Coronary artery (tissue), 2 donors: ENCODE measurements at places on chromosomes 16 and 17.
A peak's percentile ranks its signal among the peaks of the same experiment; 100 is the strongest.

- DNase-seq: no peak
Measured at GRCh38 chr17:61136296-61136695, 263.3 kb upstream of the TBX2 start.

GRCh38 chr16:17225541-17225940, 245.2 kb downstream of the XYLT1 start:
- DNase-seq: no peak

- no peak for DNase-seq
Measured at GRCh38 chr16:82328881-82329469, 159.0 kb upstream of the MPHOSPH6 start.

DNA sequence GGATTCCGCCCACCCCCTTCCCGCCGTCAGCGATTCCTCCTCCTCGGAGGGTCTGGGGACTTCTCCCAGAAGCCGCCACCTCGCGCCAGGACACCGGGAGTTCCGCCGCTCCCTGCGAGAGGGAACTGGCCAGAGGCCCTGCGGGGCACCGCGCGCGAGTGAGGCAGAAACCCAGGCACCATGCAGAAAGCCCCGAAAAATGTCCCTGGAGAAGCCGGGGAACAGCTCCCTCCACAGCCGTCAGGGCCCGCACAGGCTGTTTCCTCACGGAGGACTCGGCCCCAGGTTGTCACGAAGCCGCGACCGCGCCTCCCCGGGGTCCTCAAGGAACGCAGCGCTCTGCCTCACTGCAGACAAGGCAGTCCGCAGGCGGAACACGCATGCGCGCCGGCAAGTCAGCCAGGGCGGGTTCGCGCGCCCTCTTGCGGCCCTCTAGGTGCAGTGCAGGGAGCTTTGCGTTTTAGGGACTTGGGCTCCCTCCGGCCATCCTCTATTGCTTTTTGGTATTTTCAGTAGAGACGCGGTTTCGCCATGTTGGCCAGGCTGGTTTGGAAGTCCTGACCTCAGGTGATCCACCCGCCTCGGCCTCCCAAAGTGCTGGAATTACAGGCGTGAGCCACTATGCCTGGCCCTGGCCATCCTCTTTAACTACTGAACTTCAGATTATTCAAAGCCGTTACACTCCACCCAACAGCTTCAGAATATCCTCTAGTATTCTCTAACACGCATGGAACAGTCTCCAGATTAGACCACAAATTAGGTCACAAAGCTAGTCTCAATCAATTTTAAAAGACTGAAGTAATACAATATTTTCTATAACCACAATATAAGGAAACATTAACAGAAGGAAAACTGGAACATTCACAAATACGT, 20.3 kb upstream of the ZNF287 start:
- DNase-seq: peak; percentile 92

- no peak for DNase-seq
Measured at GRCh38 chr16:81654346-81654745, 124.7 kb upstream of the PLCG2 start.

DNA sequence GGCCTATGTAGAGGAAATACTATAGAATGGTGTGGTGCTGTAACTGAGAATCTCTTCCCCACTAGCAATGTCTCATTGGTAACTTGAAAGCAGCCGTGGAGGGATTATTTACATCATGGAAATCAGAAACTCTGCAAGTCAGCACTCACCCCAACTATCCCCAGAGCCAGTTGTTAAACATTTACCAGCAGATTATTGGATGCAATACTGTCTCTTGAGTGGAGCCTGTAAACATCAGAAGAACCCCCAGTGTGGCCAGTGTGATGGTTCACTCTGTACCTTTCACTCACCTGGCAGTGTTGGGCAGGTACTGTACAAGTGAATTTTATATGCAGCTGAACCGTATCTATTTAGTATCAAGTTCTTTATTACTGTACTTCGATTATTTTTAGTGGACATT, 299.8 kb upstream of the SALL1 start:
- DNase-seq: no peak

- no peak for DNase-seq
Measured at GRCh38 chr17:37750292-37750691, 5.4 kb upstream of the HNF1B start.

GRCh38 chr16:27355610-27356009, 41.8 kb downstream of the IL4R start:
- DNase-seq: no peak

GRCh38 chr17:60315650-60316049, 76.3 kb downstream of the USP32 start:
- DNase-seq: no peak

DNA sequence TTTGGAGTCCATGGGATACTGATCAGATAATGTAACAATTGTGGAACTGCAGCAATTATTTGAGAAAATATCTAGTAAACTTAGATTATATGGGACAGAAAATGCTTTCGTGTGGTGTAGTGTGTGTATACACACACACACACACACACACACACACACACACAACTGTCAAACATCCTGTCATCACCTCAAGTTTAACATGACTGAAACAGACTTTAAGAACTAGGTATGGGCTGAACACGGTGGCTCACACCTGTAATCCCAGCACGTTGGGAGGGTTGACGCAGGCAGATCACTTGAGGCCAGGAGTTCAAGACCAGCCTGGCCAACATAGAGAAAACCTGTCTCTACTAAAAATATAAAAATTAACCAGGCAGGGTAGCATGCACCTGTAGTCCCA, 544 bp upstream of the EVI2A start:
- DNase-seq: no peak

DNA sequence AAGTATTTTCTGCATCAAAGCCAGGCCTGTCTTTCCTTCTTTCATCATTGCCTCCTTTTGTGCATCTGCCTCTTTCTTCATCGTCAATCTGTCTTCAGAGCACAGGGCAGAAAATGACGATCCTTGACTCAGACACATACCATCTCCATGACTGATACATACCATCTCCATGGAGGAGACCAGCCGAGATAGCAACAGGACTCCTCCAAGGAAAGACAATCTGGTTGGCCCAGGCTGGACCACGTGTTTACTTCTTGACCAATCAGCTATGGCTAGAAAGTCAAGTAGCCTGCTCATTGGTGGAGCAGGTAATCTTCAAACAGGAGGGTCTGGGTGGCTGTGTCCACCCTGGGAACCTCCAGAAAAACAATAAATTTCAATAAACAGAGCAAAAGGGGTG, 164.6 kb downstream of the CPPED1 start:
- peak; percentile 16 for DNase-seq

DNA sequence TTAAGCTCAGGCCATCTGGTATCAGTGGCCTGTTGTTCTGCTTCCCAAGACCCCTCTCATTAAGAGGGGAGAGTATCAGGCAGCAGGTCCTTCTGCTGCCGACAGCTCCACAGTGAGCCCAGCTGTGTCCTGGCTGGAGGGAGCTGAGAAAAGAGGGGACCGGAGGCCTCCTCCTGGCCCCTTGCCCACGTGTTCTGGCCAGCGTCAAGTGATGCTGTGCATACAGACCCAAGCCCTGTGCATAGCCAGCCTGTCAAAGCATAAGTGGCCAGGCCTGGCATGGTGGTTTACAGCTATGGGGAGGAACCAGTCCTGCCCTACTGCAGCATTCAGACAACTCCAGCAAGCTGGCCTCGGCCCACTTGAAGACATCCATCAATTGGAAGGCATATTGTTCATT, 48.0 kb downstream of the ABCC6 start:
- DNase-seq: no peak

DNA sequence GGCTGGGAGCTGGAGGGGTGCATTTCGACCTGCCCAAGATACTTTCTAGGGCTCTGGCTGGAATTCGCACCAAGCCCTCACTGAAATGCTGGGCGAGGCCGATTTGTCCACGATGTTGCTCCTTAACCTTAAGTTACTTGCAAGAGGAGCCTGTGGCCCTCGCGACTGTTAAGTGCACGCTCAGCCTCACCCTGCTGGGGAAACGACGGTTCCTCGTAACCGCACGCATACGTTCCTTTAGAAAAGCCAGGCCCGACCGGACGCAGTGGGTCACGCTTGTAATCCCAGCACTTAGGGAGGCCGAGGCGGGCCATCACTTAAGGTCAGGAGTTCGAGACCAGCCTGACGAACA, 607 bp upstream of the NCOR1 start:
- no peak for DNase-seq

GRCh38 chr16:57190136-57190535, 4.0 kb downstream of the RSPRY1 start:
- no peak for DNase-seq

- DNase-seq: no peak
Measured at GRCh38 chr17:64173646-64174045, 43.7 kb upstream of the ERN1 start.

GRCh38 chr16:14485121-14485551, 144.9 kb downstream of the PARN start:
- DNase-seq: no peak

DNA sequence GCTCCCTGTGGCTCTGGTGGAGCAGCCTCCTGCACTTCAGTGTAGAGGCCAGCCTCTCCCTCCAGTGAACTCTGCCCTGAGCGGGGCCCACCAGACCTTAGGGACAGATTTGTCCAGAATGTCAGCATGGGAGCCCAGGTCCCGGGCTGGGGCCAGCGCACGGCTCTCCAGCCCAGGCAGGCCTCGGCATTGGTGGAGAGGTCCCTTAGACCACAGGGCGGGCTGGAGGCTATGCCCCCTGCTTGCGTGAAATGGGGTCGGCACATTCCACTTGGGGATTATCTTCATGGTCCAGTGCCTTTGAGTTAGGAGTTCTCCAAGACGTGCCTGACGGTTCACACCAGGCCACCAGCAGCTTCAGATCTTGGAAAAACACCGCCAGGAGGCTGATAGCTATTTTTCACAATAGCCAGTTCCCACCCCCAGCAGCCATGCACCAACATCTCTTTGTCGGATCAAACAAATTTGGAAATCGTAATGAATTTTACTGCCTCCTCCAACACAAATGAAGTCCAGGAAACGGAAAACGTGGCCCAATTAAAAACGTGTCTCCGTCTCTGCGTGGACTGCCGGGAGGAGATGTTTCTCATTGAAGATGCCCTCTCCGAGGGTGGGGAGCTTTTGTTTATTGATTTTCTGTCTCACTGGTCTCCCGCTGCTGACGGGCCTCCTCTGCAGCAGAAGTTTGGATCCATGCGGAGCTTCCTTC, 110.0 kb upstream of the CIBAR2 start:
- no peak for DNase-seq

DNA sequence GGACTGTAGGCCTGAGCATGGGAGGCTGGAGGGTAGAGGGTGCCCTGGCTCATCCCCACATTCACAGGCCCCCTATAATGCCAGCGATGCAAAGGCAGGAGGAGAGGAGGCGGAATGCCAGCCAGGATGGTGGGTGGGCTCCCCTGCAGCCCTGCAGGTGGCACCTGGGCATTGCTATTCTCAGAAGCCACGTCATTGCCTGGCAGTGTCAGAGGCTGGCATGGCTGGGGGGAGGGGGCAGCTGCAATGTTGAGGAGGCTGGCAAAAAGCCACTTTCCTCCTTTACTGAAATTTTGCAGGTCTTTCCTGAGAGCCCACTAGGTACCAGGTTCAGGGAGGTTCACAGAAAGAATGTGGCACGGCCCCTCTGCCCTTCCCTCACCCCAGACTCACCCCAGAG, 36.2 kb downstream of the RAB11FIP4 start:
- no peak for DNase-seq

GRCh38 chr17:73647772-73648542, 3.7 kb upstream of the SDK2 start:
- peak; percentile 41 for DNase-seq

- DNase-seq: no peak
Measured at GRCh38 chr16:16144416-16144815, 78.9 kb downstream of the ABCC6 start.

DNA sequence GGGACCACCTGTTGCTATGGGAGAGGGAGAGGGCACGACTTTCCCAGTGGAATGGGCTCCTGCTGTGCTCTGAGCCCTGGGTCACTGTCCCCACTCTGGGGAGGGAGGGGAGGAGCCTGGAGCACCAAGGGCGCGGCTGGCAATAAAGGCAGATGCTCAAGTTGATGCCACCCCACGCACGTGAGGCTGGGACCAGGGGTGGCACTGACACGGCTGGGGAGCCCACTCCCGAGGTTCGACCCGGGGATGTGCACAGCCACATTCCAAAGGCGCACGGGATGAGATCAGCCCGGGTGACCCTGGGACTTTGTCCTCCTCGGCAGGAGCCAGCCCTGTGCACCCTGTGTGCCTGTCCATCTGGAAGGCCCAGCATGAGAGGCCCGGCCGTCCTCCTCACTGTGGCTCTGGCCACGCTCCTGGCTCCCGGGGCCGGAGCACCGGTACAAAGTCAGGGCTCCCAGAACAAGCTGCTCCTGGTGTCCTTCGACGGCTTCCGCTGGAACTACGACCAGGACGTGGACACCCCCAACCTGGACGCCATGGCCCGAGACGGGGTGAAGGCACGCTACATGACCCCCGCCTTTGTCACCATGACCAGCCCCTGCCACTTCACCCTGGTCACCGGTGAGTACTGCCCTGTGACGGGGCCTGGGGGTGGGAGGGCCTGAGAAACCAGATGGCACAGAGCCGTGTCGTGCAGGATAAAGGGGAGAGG, at the start of gene ENPP7:
TSS of gene ENPP7 (plus strand) at position 175 of the 715 bp plus-strand sequence. CDS start at position 372, 197 bp downstream.
- DNase-seq: no peak

GRCh38 chr17:19248151-19248927, 11.2 kb downstream of the EPN2 start:
- no peak for DNase-seq

- no peak for DNase-seq
Measured at GRCh38 chr17:38430316-38430715, 2.1 kb downstream of the ARHGAP23 start.

DNA sequence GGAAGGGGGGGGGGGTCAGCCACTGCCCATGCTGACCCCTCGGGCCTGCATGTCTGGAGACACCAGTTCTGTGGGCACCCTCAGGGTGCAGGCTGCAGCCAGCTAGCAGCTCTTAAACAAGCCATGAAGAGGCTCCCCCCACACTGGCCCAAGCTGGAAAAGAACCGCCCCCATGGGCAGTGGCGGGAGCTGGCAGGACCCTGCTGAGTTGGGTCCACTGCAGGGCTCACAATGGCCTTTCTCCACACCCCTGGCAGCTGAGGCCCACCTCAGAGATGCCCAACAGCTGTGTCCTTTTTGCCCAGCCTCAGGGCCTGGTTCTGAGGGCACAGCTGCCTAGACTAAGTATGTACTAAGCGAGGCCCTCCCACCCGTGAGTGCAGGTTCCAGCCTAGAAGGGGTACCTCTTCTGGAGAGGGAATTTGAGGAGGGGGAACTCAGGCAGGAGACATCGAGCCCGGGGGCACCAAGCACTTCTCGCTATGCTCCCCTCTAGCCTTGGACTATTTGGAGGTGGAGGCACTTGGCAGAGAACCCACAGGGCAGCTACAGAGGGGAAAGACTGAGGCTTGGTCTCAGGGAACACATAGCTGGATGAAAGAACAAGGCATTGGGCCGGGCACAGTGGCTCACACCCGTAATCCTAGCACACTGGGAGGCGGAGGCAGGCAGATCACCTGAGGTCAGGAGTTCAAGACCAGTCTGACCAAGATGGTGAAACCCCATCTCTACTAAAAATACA, 3.2 kb downstream of the THRA start:
- DNase-seq: no peak
